ENCODE measurements at places on chromosomes 1 and 21. TPM values are rescaled to one million over a fixed set of nuclear protein-coding genes. Genes with fewer than 3 reads are reported as not detected.
A peak's percentile ranks its signal among the peaks of the same experiment; 100 is the strongest.

CD1E gene
- total RNA-seq, result 0.16 TPM

DNA sequence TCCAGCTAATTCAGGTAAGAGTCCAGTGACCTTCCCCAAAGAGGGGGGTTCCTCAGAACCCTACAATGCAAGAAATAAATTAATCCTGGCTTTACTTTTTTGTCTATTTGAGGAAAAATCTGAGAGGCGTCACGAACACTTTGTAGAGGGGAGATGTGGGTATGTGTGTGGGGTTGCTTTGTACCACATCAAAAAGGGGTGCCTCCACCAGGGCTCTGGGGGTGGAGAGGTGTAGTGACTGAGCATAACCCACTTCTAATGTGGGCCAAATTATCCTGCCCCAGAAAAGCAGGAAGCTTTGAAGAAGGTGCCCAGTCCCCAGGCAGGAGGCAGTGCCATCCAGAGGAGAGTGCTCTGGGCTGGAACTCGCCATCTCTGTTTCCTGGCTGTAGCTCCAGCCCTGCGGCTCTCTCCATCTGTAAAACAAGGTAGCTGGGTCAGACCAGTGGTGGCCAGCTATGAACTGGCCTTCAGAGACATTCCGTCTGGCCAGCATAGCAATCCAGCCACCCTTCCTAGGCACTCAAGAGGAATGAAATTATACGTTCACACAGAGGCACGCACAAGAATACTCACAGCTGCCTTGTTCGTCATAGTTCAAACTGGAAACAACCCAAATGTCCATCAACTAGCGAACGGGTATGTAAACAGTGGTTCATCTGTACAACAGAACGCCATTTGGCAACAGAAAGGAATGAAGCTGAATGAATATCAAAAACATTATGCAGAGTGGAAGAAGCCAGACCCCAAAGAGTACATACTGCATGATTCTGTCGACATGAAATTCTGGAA, 45.4 kb upstream of the TNFRSF1B start:
- H3K27me3 ChIP-seq, result peaks cover 8% of the 10 kb centered on the region
- no peaks in the 10 kb centered on the region for H3K36me3 ChIP-seq
- no peak overlapping the region for H3K27ac ChIP-seq
- H3K4me1 ChIP-seq, result peaks cover 19% of the 10 kb centered on the region

GRCh38 chr1:161082483-161082882, 6.9 kb downstream of the NECTIN4 start:
- peaks cover 8% of the 10 kb centered on the region for H3K27me3 ChIP-seq
- no peaks in the 10 kb centered on the region for H3K36me3 ChIP-seq
- DNase-seq, result no peak

A3GALT2 gene
- total RNA-seq, result not detected

- no peak overlapping the region for H3K27ac ChIP-seq
- DNase-seq, result no peak
- H3K4me3 ChIP-seq, result no peak overlapping the region
- no peaks in the 10 kb centered on the region for H3K4me1 ChIP-seq
- no peaks in the 10 kb centered on the region for H3K27me3 ChIP-seq
- no peaks in the 10 kb centered on the region for H3K36me3 ChIP-seq
These were observed 49.8 kb upstream of the KANK4 start for GRCh38 chr1:62368989-62369388.

- no peaks in the 10 kb centered on the region for H3K27me3 ChIP-seq
- H3K4me1 ChIP-seq, result no peaks in the 10 kb centered on the region
- H3K4me3 ChIP-seq, result no peak overlapping the region
- no peak for DNase-seq
- no peak overlapping the region for H3K27ac ChIP-seq
These were observed 35.5 kb upstream of the ATP6V1G3 start for GRCh38 chr1:198575798-198576641.

GRCh38 chr1:183635099-183635605, 431 bp downstream of the ARPC5 start:
- H3K4me3 ChIP-seq, result peak overlapping the region; percentile 90
- DNase-seq, result no peak
- no peaks in the 10 kb centered on the region for H3K27me3 ChIP-seq
- peaks cover 25% of the 10 kb centered on the region for H3K4me1 ChIP-seq

LCE4A gene
- total RNA-seq, result not detected

- H3K27me3 ChIP-seq, result peaks cover 68% of the 10 kb centered on the region
- no peak overlapping the region for H3K27ac ChIP-seq
- H3K36me3 ChIP-seq, result no peaks in the 10 kb centered on the region
- no peak overlapping the region for H3K4me3 ChIP-seq
These were observed 4.0 kb upstream of the PEX10 start for GRCh38 chr1:2416403-2416802.

- H3K36me3 ChIP-seq, result no peaks in the 10 kb centered on the region
- DNase-seq, result no peak
- H3K27ac ChIP-seq, result no peak overlapping the region
- H3K4me1 ChIP-seq, result no peaks in the 10 kb centered on the region
- H3K27me3 ChIP-seq, result no peaks in the 10 kb centered on the region
These were observed 12.6 kb upstream of the RSPO1 start for GRCh38 chr1:37647281-37647680.

- DNase-seq, result no peak
- H3K4me3 ChIP-seq, result no peak overlapping the region
- no peak overlapping the region for H3K27ac ChIP-seq
- H3K4me1 ChIP-seq, result no peaks in the 10 kb centered on the region
These were observed 294.4 kb downstream of the PLPP3 start for GRCh38 chr1:56284928-56285327.

- H3K4me1 ChIP-seq, result no peaks in the 10 kb centered on the region
- H3K27ac ChIP-seq, result no peak overlapping the region
- no peaks in the 10 kb centered on the region for H3K36me3 ChIP-seq
These were observed 174.5 kb downstream of the DENND1B start for GRCh38 chr1:197600751-197601150.

DNA sequence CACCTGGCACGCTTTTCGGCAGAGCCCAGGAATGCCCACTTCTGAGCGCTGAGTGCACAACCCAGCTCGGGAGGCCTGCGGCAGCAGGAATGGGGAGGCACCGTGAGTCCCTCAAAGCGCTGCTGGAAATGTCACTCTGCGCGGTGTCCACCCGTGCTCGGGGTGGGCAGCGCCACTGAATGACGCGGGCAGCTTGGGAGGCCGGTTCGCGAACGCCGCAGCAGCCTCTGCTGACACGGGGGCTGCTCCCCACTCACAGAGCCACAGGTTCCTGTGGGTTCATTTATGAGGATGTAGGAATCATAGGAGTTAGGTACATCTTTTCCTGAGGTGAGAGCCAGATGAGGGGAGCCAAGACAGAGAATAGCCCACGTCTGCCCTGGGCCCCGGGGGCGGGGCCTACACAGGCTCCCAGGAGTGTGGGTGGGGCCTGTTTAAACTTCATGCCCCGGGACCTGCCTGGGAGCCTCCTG, 146.7 kb upstream of the COL6A1 start:
- DNase-seq, result no peak
- H3K4me3 ChIP-seq, result no peak overlapping the region
- H3K4me1 ChIP-seq, result no peaks in the 10 kb centered on the region
- H3K36me3 ChIP-seq, result no peaks in the 10 kb centered on the region
- no peak overlapping the region for H3K27ac ChIP-seq

GPR157 gene
- 18.8 TPM for total RNA-seq

GRCh38 chr21:41611966-41612606, 104.1 kb upstream of the TMPRSS2 start:
- no peak for DNase-seq
- no peaks in the 10 kb centered on the region for H3K36me3 ChIP-seq
- peaks cover 16% of the 10 kb centered on the region for H3K4me1 ChIP-seq
- no peak overlapping the region for H3K4me3 ChIP-seq

TMEM79 gene
- 3.5 TPM for total RNA-seq

DNA sequence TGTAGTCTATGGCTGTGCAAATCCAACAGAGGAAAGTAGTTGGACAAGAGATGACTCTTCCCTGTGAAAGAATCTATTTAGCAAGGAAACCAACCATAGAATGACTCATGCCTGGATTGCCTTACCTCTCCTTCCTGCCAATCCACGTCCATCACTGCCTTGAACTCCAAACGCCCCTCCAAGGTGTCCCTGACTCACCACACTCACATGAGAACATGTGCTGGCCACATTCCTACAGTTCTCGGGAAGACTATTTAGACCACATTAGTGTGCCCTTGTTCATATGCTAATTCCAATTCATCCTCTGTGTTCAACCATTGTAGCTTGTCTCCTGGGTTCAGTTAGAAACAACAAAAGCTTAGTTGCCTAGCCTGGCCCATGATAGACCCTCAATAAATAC, 157.3 kb downstream of the SLC30A10 start:
- no peak for DNase-seq
- H3K36me3 ChIP-seq, result no peaks in the 10 kb centered on the region
- no peak overlapping the region for H3K4me3 ChIP-seq
- no peaks in the 10 kb centered on the region for H3K27me3 ChIP-seq

ADAMTS1 gene
- 54.2 TPM for total RNA-seq

DNA sequence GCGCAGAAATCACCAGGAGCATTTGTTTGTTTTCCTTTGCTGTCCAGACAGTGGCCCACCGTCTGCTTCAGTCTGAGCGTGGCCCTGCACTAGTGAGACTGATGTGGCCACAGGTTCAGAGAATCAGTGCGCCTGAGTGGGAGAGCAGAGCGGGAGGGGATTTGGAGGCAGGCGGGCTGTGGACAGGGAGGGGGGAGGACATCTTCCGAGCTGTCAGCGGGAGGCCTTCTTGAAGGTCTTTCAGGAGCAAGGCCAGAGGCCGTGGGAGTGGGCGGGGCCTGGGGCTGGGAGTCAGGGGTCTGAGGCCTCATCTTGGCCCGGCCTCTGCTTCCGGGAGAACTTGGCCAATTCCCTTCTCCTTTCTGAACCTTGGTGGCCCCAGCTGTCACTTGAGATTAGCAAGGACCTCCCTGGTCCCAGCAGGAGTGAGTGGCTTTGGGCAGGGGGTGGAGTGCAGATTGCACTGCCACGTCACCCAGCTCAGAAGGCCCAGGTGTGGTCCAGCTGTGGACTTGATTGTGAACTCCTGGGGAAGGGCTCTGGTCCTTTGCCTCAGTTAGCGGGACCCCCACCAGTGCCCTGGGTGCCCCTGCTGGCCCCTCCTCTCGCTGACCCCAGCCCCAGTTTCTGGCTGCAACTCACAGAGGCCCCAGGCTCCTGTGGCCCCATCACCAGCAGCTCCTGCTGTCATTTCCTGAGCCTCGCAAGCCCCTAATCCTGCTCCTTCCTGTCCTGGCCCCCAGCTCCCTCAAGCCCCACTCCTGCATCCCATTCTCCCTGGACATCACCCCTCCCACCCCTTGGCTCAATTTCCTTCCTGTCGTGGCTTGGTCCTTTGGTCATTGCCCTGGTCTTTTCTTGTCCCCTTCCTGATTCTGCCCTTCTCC, 8.4 kb downstream of the TNFRSF1B start:
- H3K27ac ChIP-seq, result peak overlapping the region; percentile 94
- H3K4me1 ChIP-seq, result peaks cover 48% of the 10 kb centered on the region
- DNase-seq, result peak; percentile 70
- H3K27me3 ChIP-seq, result no peaks in the 10 kb centered on the region
- no peaks in the 10 kb centered on the region for H3K36me3 ChIP-seq

C1orf185 gene
- total RNA-seq, result not detected
